ENCODE measurements at places on chromosomes 11 and 22. TPM values are rescaled to one million over a fixed set of nuclear protein-coding genes. Genes with fewer than 3 reads are reported as not detected.

- DNase-seq = no peak
Measured at GRCh38 chr11:17510507-17511206, 33.6 kb downstream of the USH1C start.

GRCh38 chr11:40291329-40291728, 1168.1 kb downstream of the LRRC4C start:
- DNase-seq = no peak

DNA sequence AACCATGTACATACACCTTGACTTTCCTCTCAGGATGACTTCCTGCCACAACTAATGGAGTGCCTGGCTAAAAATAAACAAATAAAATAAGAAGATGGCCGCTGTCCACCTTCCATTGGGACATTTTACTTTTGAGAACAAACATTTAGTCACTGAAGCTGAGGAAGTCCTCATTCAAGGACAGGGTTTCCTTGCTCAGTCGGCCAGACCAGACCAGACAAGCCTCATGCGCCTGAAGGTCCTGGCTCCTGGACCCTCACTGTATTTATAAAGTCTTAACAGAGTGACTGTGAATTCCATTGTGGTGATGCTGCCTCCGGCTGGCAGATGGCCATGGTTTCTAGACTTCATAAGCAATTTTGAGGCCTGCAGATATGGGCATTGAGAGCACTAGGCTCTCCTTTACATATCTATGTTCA, 114.5 kb downstream of the MAML2 start:
- DNase-seq = no peak

ACRV1 gene
- total RNA-seq = not detected

Measured in activated T-cell treated with anti-CD3 and anti-CD28 coated beads, Interleukin-2, amount 50 U/mL, for 72 hours (primary cell).